ENCODE measurements at places on chromosomes 12 and 14. TPM values are rescaled to one million over a fixed set of nuclear protein-coding genes. Genes with fewer than 3 reads are reported as not detected.

The ALDH6A1 gene
- 11.1 TPM for total RNA-seq

DNA sequence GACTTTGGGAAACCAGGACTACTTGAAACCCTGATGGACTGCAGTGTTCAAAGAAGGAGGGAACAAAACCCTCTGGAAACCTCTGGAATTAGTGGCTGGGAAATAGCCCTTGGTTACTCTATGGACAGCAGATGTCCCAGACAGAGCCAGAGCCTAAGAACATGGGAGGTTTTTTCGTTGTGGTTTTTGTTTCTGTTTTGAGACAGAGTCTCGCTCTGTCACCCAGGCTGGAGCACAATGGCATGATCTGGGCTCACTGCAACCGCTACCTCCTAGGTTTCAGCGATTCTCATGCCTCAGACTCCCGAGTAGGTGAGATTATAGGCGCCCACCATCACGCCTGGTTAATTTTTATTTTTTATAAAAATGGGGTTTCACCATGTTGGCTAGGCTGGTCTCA, 1378.7 kb downstream of the AACS start:
- DNase-seq: no peak

The ZNF140 gene
- 19.6 TPM for total RNA-seq

The NXPH4 gene
- 5.9 TPM for total RNA-seq

DNA sequence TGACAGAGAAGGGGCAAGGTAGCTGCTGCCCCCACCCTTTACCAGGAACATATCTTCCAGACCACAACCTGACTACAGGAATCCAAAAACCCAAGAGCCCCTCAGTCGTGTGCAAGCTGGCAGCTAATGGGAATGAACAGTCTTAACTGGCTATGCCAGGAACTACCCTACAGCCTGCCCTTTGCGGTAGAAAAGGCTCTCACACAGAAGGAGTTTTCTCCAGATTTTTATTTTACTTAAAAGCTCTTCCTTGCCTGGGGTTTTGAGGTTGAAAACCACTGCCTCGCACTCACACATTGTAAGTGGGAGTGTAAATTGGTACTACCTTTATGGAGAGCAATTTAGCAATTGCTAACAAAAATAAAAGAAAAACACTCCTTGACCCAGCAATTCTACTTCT, 28.3 kb downstream of the PITPNM2 start:
- no peak for DNase-seq

DNA sequence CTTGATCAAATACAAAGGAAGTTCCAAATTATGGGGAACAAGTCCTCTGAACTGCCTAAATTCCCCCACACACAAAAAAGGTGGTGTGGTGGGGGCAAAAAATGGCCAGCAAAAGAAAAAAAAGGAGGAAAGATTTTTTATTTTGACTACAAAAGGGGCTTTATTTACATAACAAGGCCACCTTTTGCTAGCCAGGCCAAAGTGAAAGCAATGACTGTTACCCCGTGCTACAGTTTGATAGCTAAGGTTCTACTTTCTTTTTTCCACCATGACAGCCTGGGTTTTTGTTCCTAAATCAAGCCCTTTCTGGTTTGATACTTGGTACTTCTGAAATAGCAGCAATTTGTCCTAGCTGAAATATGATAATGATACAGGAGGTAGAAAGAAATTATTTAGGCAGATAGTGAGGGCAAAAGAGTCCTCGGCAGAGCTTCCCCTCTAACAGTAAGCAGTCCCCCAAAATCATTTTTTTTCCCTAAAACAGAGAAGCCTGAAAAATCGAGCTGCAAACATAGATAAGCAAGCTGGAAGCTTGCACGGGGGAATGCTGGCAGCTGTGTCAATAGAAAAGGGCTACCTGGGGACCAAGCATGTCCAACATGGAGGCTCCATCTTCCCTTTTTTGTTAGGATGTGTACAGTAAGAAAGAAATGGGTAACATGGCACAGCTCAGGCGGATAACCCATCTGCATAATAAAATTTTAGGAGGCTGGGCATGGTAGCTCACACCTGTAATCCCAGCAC, 8.9 kb upstream of the B4GALNT1 start:
- no peak for DNase-seq

- DNase-seq: no peak
Measured at GRCh38 chr12:121253638-121254335, 42.7 kb downstream of the CAMKK2 start.

The SRRM4 gene
- total RNA-seq: 0.42 TPM

The KCNJ8 gene
- 0.27 TPM for total RNA-seq

- no peak for DNase-seq
Measured at GRCh38 chr12:40742041-40742440, 49.8 kb downstream of the CNTN1 start.

The PLEKHG3 gene
- total RNA-seq: 109 TPM

DNA sequence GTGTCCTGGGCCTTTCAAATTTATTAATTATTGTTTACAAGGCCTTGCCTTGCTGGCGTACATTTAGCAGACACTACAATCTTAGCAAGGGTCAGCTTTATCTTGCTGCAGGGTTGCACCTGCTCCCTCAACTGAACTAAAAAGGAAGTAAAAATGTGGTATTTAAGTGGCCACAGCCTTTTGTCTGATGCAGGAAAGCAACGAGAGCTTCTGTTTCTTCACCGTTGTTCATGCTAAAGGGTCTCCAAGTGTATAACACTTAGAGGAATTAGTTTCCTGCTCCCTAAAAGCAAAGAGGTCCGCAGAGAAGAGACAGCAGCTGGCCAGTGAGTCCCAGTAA, 62.8 kb upstream of the EGLN3 start:
- no peak for DNase-seq

The HOXC10 gene
- 9.2 TPM for total RNA-seq

DNA sequence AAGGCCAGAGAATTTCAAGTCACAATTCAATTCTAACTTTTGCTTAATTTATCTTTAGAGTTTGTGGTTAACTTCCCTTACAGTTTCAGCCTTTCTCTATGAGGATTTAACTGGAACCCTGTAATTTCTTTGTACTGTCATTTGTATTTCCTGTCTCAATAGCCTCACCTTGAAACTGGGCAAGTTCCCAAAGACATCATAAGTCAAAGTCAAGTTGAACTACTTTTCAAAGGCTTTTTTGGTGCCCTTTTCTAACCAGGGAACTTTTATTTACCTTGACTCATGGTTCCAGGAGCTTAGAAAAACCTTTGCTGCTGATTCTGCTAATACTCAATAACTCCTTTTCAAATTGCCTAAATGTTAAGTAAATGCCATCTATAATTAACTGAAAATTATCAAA, 200.8 kb upstream of the KRR1 start:
- no peak for DNase-seq

- no peak for DNase-seq
Measured at GRCh38 chr12:83067981-83068380, 381.3 kb downstream of the TMTC2 start.
